ENCODE measurements at places on chromosomes 3 and 15. TPM values are rescaled to one million over a fixed set of nuclear protein-coding genes. Genes with fewer than 3 reads are reported as not detected.

DNA sequence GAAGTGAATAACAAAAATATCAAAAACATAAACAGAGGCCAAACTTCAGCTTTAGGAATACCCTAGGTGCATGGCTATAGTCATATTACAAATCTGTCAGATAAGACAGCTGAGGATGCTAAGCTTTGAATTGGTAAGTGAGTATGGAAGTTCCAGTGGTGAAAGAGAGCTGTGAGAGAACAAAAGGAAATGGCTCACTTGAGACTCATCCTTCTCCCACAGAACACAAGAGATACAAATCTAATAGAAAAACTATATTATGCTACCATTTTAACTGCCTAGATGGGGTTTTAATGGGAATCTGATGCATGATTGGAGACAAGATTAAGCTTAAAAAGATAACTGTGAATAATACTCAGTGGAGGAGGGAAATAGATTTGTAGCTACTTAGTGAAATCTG is 21.5 kb upstream of the PEX5L start:
- no peak overlapping the region for H3K27ac ChIP-seq
- H3K4me1 ChIP-seq = no peaks in the 10 kb centered on the region
- no peak overlapping the region for H3K4me3 ChIP-seq
- no peak for DNase-seq
- no peaks in the 10 kb centered on the region for H3K27me3 ChIP-seq

DNA sequence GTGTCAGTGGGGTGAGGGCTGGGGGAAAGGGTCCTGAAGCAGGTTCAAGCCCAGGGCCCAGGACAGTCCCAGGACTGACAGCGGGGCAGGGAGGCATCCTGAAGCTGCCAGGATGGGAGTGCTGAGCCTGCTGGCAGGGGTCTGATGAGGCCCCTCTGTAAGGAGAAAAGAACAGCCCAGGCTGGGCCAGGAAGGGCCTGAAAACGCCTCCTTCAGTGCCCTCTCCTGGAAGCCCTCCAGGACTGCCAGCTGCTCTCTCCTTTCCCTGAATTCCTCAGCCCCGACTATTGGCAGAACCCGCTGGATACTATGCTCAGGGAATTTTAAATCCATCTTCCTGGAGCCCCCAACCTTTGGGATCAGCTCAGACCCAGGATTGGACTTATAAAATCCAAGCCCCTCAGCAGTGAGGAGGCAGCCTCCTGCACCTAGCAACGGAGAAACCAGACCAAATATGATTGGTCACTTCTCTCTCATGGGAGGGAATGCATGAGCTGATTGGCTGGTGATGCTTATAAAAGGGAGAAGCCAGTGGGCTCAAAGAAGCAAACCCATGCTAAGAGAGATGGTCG is 203.5 kb upstream of the LINGO1 start:
- no peak overlapping the region for H3K27ac ChIP-seq
- DNase-seq = peak; percentile 44
- H3K36me3 ChIP-seq = no peaks in the 10 kb centered on the region

Gene CYP8B1
- not detected for polyA plus RNA-seq

DNA sequence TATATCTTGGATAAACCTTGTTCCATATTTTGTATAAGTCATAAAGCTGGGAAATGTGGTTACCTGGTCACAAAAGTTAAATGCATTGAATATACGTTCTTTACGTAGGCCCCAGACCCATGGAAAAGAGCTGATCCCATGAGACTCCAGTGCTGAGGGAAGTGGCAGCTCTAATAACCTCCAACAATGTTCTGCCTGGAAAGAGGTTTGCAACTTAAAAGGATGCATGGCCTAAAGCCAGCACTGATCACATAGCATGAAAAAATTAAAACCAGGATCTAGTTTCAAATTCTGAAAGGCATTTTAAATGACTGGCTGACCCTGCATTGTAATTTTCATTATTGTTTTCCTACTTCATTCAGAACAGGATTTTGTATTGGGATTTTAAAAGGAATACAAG is 27.9 kb upstream of the STRIT1 start:
- no peak for DNase-seq
- no peak overlapping the region for H3K4me3 ChIP-seq
- no peaks in the 10 kb centered on the region for H3K4me1 ChIP-seq
- H3K27me3 ChIP-seq = no peaks in the 10 kb centered on the region

Gene CKMT1A
- not detected for polyA plus RNA-seq

Gene EOGT
- 103 TPM for polyA plus RNA-seq

Gene IGSF10
- 2.3 TPM for polyA plus RNA-seq

- H3K36me3 ChIP-seq = no peaks in the 10 kb centered on the region
- H3K27ac ChIP-seq = no peak overlapping the region
- H3K4me3 ChIP-seq = no peak overlapping the region
Measured at GRCh38 chr3:154990543-154990942, 89.6 kb upstream of the MME start.

DNA sequence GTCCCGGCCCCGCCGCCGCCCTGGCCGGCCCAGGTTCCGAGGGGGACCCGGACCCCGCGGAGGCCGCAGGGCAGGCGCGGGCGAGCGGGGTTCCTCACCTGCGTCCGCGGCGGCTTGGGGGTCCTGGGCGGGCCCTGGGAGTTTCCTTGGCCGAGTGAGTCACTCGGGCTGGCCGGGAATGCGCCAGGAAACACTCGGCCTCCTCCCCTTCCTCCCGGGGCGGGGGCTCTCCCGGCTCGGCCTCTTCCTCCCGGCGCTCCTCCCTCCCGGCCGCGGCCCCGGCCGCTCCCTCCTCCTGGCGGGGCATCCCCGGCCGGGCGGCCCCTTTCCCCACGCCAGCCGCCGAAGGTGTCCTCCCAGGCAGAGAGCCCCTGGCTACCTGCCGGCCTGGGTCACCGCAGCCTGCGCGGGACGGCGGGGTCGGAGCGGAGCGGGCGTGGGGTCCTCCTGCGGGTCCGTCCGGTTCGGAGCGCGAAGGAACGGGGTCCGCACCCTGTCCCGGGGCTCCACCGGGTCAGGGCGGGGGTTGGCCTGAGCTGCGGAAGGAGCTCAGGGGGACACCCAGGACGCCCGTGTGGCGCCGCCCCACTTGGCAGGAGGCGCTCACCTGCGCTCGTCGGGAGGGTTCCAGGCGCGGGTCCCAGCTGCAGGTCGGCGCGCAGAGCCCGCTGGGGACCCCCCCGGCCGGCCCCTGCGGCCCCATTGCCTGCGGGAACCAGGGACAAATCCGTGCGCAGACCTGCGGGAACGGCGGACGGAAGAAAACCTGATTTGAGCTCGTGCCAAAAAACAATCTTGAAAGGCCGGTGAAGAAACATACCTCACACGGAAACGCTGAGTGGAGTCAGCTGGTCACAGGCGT is at the start of gene CYFIP1:
Gene CYFIP1, minus strand, starts transcription at position 180 of the 862 bp plus-strand sequence. CDS start 33,083 bp downstream, outside the sequence.
- peak; percentile 96 for DNase-seq
- H3K4me3 ChIP-seq = peak within 1 kb of the TSS; percentile 94
- H3K27ac ChIP-seq = peak within 1 kb of the TSS; percentile 55
- no peaks in the 10 kb centered on the region for H3K4me1 ChIP-seq
- H3K27me3 ChIP-seq = no peaks in the 10 kb centered on the region
- H3K36me3 ChIP-seq = no peaks in the 10 kb centered on the region

- DNase-seq = no peak
- H3K36me3 ChIP-seq = no peaks in the 10 kb centered on the region
- peak overlapping the region; percentile 65 for H3K27ac ChIP-seq
- peak overlapping the region; percentile 79 for H3K4me3 ChIP-seq
- no peaks in the 10 kb centered on the region for H3K4me1 ChIP-seq
Measured at GRCh38 chr3:143000528-143000927, 842 bp upstream of the U2SURP start.

DNA sequence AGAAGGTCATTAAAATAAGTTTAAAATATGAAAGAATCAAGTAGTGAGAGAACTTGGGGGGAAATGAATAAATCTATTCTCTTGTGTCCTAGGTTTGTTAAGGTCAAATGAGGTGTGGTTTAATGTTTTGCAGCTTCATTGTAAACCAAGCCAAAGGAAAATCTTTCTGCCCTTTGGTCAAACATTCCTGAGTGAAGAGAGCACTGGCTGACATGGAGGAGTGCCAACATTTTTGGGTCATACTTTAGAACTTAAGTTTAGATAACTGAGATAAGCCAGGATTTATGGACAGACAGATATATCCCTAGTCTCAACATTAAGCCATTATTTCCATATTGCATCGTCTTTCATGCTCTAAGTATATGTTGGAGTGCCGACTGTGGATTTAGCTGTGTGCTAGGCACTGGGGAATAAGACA is 66.4 kb downstream of the PTPRG start:
- no peaks in the 10 kb centered on the region for H3K36me3 ChIP-seq
- no peak overlapping the region for H3K27ac ChIP-seq

DNA sequence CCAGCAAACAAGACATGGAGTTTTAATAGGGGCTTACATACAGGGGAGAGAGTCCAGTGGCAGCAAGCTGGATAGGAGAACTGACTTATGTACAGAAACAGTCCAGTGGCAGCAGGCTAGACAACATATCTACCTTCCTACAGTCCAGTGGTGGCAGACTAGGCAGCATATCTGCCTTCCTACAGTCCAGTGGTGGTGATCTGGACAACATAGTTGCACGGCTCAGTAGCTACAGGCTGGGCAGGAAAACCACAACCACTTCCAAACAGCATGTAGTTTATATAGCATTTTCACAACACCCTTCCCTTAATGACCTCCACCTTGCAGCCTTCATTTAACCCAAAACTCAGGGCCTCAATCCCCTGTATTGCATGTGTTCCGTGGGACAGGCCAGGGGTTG is 181.3 kb upstream of the EIF1B start:
- DNase-seq = no peak
- no peaks in the 10 kb centered on the region for H3K27me3 ChIP-seq
- H3K36me3 ChIP-seq = no peaks in the 10 kb centered on the region
- H3K27ac ChIP-seq = no peak overlapping the region

Gene NDN
- polyA plus RNA-seq = 16.7 TPM

GRCh38 chr15:52653431-52653964 is 25.7 kb downstream of the ATOSA start:
- no peak for DNase-seq
- no peak overlapping the region for H3K4me3 ChIP-seq
- H3K27me3 ChIP-seq = no peaks in the 10 kb centered on the region
- H3K36me3 ChIP-seq = no peaks in the 10 kb centered on the region

- no peaks in the 10 kb centered on the region for H3K27me3 ChIP-seq
- H3K4me1 ChIP-seq = peaks cover 2% of the 10 kb centered on the region
- H3K27ac ChIP-seq = peak overlapping the region; percentile 38
- no peak overlapping the region for H3K4me3 ChIP-seq
Measured at GRCh38 chr15:25611603-25612002, 172.8 kb upstream of the UBE3A start.

DNA sequence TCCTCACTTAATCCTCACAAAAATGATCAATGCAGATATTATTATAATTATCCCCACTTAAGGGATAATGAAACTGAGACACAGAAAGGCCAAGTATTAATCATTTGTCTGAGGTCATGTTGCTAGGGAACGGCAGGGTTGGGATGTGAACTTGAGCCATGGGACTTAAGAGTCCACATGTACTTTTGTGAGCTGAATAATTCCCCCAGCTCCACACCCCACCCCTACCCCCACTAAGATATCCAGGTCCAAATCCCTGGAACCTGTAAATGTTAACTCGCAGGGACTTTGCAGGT is 290.5 kb upstream of the GADL1 start:
- no peak for DNase-seq
- H3K36me3 ChIP-seq = no peaks in the 10 kb centered on the region
- peaks cover 15% of the 10 kb centered on the region for H3K4me1 ChIP-seq
- no peak overlapping the region for H3K4me3 ChIP-seq
- H3K27me3 ChIP-seq = no peaks in the 10 kb centered on the region

Gene UBA3
- polyA plus RNA-seq = 38.3 TPM

Gene CLRN1
- polyA plus RNA-seq = not detected

Gene IGF2BP2
- 0.18 TPM for polyA plus RNA-seq

DNA sequence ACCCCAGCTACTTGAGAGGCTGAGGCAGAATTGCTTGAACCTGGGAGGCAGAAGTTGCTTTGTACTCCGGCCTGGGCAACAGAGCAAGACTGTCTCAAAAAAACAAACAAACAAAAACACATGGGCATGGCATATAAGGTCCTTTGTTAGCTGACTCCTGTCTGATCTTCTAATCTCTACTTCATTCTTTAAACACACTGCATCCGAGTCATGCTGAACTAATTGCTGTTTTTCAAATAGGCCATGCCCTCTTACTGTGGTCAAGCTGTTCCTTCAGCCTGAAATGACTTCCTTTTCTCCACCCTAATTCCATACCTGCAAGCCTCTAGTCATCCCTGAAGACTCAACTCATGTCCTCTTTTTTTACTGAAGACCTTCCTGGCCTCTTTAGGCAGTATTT is 22.3 kb upstream of the SLMAP start:
- H3K4me3 ChIP-seq = no peak overlapping the region
- DNase-seq = no peak
- no peaks in the 10 kb centered on the region for H3K4me1 ChIP-seq
- no peaks in the 10 kb centered on the region for H3K27me3 ChIP-seq
- H3K27ac ChIP-seq = no peak overlapping the region
- H3K36me3 ChIP-seq = no peaks in the 10 kb centered on the region

- H3K4me3 ChIP-seq = no peak overlapping the region
- no peak overlapping the region for H3K27ac ChIP-seq
- no peak for DNase-seq
- no peaks in the 10 kb centered on the region for H3K27me3 ChIP-seq
- no peaks in the 10 kb centered on the region for H3K36me3 ChIP-seq
Measured at GRCh38 chr3:38644662-38645053, 4.8 kb downstream of the SCN5A start.

DNA sequence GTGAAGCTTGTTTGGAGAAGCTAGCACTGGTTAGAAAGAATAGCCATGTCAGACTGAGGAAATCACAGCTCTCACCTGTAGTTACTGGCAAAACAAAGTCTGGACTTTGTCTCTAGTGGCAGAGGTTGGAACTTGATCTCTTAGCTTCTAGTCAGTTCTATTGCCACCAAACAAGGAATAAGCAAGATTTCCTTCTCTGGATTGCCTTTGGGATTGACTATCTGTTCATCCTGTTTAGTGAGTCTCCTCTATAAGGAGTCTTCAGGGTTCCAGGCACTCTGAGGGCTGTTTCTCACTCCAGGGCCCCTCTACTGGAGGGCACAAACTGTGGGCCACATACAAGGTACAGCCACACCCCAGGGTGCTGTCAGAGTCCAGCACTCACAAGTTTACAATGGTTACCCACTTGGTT is 426.6 kb upstream of the THBS1 start:
- no peaks in the 10 kb centered on the region for H3K27me3 ChIP-seq
- no peak for DNase-seq
- no peak overlapping the region for H3K4me3 ChIP-seq
- H3K27ac ChIP-seq = no peak overlapping the region
- no peaks in the 10 kb centered on the region for H3K36me3 ChIP-seq
- H3K4me1 ChIP-seq = no peaks in the 10 kb centered on the region
